ENCODE measurements at places on chromosomes 6 and 20. TPM values are rescaled to one million over a fixed set of nuclear protein-coding genes. Genes with fewer than 3 reads are reported as not detected.
A peak's percentile ranks its signal among the peaks of the same experiment; 100 is the strongest.

DNA sequence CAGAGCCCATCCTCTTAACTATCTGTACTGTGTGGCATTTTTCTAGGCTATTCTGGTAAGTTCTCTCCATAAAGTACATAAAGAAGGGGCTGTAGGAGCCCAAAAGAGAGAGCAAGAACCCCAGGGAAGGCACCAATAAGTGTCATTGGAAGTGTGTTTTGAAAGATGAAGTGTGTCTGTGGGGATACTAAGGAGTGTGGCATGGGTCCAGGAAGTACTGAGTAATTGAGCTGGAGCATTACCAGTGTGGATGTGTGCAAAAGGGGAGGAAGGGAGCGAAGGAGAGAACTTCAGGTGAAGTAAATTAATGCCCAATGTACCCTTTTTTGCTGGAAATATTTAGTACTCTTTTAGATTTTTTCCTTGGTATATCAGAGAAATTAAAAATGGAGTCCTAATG lies 63.9 kb downstream of the KCNS1 start:
- DNase-seq: no peak

DNA sequence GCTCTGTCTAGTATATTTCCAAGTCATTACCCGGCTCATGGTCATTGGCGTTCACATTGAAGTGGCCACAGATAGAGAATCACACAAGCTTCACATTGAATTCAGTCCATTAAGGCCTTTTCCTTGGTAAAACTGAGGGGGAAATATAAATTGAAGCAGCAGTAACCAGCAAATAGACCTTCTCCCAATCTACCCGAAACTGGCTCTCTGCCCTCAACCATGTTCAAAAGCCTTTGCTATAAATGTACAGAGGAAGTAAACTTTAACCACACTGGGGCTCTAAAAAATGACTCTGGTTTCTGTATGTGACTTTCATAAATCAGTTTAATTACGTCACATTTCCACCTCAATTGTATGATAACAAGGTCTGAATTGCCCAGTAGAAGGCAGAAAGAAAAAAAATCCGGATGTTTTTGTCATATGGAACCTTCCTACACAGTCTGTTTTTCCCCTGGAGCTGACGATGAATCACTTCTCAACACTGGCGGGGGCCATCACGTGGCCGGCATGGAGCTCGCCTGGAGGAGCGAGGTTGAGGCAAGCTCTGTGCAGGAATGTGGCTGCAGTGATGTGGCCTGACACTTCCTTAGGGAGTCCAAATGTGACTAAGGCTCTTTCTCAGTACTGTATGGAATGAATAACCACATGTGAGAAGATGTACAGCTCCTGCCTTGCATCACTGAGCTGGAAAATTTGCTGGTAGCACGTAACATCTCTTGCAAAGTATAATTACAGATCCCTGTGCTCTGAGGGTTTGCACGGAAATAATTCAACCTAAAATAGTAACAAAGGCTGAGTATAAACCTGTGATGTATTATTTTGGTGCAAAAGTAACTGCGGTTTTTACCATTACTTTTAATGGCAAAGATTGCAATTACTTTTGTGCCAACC lies 58.6 kb upstream of the SNX9 start:
- peak; percentile 88 for DNase-seq

- no peak for DNase-seq
Measured at GRCh38 chr6:130826442-130827246, 562 bp upstream of the SMLR1 start.

BPIFA1 gene
- not detected for polyA plus RNA-seq

DNA sequence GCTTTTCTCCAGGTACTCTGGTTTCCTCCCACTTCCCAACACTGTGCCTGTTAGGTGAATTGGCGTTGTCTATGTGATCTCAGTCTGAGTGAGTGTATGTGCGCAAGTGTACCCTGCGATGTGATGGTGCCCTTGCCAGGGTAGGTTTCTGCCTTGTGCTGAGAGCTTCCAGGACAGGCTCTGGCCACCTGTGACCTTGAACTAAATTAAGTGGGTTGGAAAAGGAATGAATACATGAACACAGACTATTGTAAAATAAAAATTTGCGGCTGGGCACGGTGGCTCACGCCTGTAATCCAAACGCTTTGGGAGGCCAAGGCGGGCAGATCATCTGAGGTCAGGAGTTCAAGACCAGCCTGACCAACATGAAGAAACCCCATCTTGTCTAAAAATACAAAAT lies 678.0 kb downstream of the DHX35 start:
- DNase-seq: no peak

GRCh38 chr6:16249971-16250370 lies 11.6 kb downstream of the GMPR start:
- DNase-seq: no peak

DNA sequence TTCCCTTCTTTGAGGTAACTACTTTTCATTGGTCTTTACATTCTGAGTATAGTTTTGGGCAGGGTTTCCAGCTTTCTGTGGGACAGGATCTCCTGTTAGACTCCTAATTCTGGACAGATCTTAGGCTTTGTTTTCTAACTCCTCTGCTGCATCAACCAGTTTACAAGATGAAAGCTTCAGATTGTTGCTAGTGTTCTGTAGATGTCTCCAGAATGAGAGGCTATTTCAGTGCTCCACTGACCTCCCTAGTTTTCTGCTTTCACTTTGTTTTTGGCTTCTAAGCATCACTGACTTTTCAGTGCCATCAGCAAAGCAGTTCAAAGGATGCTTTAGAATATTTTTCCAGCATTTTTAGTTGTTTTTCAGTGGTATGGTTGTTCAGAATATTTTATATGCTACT lies 101.4 kb downstream of the LIN28B start:
- DNase-seq: no peak

RNF144B gene
- 0.36 TPM for polyA plus RNA-seq

GRCh38 chr6:39137245-39137644 lies 22.3 kb upstream of the SAYSD1 start:
- DNase-seq: peak; percentile 11

DNA sequence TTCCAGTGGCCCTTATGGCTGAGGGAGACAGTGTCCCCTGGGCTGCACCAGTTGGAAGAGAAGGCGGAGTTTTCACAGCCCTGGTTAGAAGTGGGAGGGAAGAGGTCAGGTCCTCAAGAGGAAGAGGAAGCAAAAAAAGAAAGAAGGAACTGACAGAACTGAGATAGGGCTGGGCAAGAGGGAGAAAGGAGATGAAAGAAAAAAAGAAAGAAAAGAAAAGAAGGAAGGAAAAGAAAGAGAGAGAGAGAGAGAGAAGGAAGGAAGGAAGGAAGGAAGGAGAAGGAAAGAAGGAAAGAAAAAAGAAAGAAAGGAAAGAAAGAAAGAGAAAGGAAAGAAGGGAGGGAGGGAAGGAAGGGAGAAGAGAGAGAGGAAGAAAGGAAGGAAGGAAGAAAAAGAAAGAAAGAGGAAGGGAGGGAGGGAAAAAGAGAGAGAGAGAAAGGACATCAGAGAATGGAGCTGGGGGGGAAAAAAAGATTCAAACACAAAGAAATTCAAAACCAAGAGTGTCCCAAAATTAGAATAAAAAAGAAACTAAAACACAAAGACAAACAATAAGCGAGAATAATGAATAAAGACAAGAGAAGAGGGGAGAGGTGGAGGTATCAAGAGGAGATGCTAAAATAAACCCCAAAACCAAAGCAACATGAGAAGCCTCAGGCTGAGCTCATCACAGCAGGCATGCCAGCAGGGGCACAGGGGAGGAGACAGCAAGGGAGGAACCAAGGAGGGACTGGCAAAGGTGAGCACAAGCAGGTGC lies 5.3 kb upstream of the FUCA2 start:
- no peak for DNase-seq

COX7A2 gene
- 488 TPM for polyA plus RNA-seq

GSTA2 gene
- polyA plus RNA-seq: not detected

GRCh38 chr6:152062476-152062875 lies 255.0 kb downstream of the ESR1 start:
- DNase-seq: no peak

DNA sequence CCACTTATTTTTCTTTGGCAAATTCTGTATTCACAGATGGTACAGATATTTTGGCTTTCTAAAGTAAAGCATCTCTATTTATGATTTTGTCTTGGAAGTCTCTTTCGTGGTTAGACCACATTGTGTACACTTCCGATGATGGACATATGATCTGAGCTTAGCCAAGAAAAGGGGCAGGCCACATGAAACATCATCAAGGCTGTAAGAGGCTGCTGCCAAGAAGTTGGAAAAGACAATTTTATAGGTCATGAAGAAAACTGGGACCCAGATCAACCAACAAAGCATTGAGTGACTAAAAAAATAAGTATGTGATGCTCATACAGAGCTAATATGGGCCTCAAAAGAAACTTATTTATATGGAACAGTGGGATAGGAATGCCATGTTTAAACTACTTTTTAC lies 266.4 kb downstream of the HAO1 start:
- DNase-seq: no peak

MAPK13 gene
- polyA plus RNA-seq: 0.63 TPM

PLEKHG1 gene
- polyA plus RNA-seq: 0.17 TPM

GRCh38 chr6:7468382-7469081 lies 72.9 kb upstream of the DSP start:
- DNase-seq: peak; percentile 75

TNFRSF21 gene
- 15.6 TPM for polyA plus RNA-seq

All from A549 (cell line).